Mucosa of descending colon (tissue), 3 donors: ENCODE measurements at places on chromosomes 2 and 18. TPM values are rescaled to one million over a fixed set of nuclear protein-coding genes. Genes with fewer than 3 reads are reported as not detected.
A peak's percentile ranks its signal among the peaks of the same experiment; 100 is the strongest.

PLGLB1 gene
- total RNA-seq = 5.4 TPM

COBLL1 gene
- 30.0 TPM for total RNA-seq

GRCh38 chr2:227862227-227862740, 9.1 kb upstream of the DAW1 start:
- DNase-seq = peak; percentile 89

- no peak for DNase-seq
Measured at GRCh38 chr2:182634386-182634785, 81.7 kb upstream of the DNAJC10 start.

GRCh38 chr2:232668805-232669444, 28.2 kb upstream of the GIGYF2 start:
- no peak for DNase-seq

CYRIA gene
- 18.0 TPM for total RNA-seq

DNA sequence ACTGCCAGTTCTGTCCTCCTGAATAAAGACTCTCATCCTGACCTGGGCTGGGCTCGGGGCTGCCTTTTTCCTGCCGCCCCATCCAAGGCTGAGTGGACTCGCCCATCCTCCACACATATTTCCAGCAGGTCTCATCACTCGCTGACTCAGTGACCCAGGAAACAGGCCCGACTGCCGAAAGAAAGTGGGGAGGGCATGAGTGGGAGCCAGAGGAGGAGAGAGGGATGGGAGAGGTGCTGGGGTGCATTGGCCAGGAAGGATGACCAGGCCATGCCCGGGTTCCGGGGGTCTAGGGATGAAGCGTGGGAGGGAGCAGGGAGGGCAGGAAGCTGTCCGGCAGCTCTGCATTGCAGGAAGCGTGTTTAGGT, 66.7 kb downstream of the TWIST2 start:
- no peak for DNase-seq

GRCh38 chr2:85409845-85410583, at the start of gene CAPG:
CAPG (minus strand) TSS chr2:85410366; CDS start chr2:85402145, 8,221 bp downstream.
- peak; percentile 96 for DNase-seq

- DNase-seq = no peak
Measured at GRCh38 chr2:160932960-160933359, 227.3 kb upstream of the TANK start.

DNA sequence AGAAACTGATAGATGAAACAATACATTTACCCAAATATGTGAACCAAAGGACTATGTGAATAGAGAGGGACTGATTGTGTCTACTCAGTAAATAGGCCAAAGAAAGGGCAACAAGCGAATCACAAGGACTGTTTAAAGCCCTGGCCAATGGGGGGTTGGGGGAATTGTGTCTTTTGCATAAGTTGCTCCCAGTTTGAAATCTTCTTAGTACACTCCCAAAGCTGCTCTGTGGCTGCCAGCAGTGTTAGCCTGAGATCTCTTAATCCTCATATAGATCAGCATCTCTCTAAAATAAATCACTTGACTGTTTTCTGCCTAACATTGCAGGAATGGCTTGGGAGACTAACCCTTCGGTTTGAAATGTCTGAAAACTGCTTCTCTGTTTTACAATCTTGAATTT, 236.4 kb downstream of the PLCL1 start:
- DNase-seq = no peak

DNA sequence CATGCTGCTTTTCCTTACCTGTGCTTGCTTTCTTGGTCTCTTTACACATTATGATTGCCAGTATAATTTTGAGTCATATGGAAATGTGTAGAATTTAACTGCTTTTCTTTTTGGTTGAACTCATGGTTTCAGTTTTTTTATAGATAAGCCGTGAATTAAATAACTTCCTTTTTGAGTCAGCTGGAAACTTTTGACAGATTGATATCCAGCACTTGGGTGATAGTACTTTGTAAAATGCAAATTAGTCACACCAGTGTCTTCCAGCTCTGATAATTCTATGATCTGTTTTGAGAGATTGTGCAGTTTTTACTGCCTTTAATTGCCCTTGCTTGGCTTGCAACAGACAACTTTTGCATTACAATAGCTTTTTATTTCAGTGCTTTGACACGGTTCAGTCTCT, 86.4 kb downstream of the NCOA1 start:
- no peak for DNase-seq

DNA sequence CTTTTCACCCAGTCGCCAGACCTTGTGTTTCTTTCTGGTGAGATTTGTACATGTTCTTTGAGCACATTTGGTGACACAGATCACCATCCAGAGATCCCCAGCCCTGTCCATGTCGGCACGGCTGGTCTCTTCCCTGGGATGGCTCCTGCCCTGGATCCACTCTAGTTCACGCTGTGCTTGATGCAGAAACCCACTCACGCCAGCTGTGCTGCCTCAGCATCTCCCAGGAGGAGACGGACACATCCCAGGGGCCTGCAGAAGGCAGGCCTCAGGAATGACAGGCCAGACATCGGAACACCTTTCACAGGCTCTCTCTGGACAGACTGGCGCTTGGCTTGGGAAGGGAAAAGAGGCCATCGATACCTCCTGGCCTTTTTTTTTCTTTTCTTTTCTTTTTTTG, 203.6 kb downstream of the ACKR3 start:
- no peak for DNase-seq

- DNase-seq = no peak
Measured at GRCh38 chr18:74692367-74693013, 94.8 kb downstream of the ZNF407 start.

DNA sequence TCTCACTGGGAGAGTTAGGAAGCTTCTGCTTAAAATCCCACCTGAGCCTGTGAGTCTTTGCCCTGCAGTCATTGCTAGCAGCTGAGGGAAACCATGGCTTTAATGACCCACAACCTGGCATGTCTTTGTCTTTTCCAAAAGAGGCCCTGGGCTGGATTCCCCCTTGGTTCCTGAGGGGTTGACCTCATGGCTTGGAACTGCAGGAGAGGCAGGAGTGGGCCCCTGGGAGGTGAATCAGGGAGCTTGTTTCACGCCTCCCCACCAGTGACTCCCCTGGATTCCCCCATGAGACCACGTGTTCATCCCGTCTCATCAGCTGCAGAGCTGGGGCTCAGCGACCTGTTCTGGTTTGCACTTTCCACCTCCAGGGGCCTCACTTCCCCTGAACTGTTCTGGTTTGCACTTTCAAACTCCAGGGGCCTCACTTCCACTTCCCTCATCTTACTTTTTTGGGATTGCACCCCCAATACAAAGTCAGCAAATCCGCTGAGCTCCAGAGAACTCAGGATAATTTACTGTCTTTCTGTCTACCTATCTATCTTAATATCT, 58.5 kb upstream of the TMEM18 start:
- DNase-seq = no peak

SLC16A14 gene
- 12.5 TPM for total RNA-seq

DNA sequence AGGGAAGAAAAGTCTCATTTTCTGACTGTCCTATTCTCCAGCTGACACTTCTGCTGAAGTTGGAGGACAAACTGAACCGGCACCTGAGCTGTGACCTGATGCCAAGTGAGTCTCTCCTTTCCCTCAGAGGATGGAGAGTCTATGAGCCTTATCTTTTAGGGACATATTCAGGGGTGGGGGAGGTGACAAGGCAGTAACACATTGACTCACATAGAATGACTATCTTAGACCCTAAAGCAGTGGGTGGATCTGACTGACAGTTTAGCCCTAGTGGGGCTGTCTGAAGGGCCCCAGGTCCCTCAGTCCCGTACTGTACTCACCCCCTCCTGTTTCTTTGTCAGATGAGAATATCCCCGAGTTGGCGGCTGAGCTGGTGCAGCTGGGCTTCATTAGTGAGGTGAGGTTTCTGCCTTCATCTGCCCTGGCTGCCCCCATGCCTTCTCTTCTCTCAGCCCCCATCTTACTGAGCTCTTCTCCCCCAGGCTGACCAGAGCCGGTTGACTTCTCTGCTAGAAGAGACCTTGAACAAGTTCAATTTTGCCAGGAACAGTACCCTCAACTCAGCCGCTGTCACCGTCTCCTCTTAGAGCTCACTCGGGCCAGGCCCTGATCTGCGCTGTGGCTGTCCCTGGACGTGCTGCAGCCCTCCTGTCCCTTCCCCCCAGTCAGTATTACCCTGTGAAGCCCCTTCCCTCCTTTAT, 805 bp upstream of the KRTCAP3 start:
- no peak for DNase-seq

RIT2 gene
- total RNA-seq = not detected

- DNase-seq = no peak
Measured at GRCh38 chr18:51236225-51236624, 38.7 kb upstream of the MEX3C start.

DNA sequence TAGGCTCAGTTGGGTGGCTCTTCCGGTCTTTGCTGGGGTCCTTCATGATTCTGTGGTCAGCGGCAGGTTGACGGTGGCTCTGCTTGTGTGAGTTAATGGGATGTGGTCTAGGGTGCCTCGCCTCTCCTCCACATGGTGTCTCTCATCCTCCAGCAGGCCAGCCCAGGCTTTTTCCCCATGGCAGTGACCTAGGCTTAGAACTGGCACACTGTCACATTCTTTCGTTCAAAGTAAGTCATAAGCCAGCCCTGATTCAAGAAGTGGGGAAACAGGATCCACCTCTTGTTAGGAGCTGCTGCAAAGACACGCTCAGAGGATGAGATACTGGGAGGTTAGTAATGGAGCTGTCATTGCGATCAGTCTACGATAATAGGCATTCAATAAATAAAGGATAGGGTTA, 46.0 kb upstream of the CTIF start:
- DNase-seq = no peak

NCL gene
- total RNA-seq = 369 TPM

DNA sequence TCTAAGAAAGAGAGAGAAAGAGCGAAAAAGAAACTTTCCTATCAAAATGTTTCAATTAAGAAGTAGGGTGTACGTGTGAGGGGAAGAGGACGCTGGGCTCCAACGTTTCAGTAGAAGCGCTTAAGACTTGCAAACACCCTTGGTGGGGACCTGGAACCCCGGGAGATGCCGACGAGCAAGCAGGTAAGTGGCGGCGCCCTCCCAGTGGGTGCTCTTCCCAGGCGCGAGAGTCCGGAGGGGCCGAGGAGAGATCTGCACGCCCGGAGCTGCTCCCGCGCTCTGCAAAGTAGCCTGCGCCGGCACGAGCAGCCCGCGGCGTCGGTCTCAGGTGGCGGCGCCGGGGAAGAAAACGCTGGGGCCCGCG, 678 bp upstream of the OTX1 start:
- DNase-seq = peak; percentile 6

DNA sequence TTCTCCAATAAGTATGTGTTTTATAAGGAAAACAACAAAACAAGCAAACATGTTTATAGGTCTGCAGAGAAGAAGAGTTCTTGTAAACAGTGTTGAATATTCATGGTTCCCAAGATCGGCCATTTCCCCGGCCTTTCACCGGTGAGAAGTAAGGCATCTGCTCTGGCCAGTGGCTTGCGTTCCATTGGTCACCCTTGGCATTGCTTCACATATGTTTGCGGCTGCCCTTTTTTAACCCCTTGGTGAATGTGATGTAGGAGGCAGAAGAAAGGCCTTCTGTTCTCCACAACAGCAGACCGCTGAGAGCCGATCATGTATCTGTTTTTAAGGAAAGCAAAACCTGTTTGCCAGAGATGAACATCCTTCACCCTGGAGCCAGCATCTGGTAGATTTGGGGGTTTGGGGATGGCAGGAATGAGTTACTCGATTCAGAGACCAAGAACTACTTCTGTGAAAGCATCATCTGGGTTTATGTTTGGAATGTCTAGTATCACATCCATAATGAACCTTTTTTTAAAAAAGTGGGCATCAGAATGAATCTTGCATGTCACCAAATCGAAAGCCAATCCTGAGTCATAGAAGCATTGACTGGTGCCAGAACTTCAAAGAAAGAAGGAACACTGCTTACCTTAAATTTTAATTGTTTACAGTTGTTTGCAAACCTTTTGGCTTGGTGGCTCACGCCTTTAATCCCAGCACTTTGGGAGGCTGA, 112.3 kb downstream of the AGAP1 start:
- no peak for DNase-seq

GRCh38 chr2:160076914-160077313, 14.5 kb upstream of the PLA2R1 start:
- no peak for DNase-seq

CCDC141 gene
- 7.4 TPM for total RNA-seq

DNA sequence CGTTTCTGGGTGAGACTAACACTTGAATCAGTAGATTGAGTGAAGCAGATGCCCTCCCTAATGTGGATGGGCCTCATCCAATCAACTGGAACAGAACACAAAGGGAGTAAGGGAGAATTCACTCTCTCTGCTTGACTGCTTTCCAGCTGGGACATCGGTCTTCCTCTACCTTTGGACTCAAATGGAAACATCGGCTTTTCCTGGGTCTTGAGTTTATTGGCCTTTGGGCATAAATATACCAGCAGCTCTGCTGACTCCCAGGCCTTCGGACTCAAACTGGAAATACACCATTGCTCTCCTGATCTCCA, 311.6 kb downstream of the STK39 start:
- DNase-seq = no peak

DNA sequence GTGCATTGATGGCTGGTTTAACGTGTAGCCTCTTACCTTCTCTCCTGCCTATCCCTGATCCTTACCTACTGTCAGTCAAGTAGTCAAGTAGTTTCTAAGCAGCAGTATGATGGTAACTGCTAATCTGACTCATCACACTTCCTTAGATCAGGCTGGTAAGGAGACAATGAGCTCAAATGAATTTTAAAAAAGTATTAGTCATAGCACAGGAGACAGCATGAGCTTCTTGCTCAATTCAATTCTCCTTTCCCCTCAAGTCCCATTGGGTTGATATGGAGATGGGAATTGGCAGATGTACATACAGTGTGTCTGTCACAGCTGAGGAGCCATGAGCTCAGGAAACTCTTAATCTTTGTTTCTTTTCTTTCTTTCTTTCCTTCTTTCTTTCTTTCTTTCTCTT, 799.7 kb downstream of the LRP1B start:
- DNase-seq = no peak

GRCh38 chr2:162084536-162084935, 10.5 kb upstream of the DPP4 start:
- DNase-seq = no peak

GRP gene
- 1.4 TPM for total RNA-seq

DNA sequence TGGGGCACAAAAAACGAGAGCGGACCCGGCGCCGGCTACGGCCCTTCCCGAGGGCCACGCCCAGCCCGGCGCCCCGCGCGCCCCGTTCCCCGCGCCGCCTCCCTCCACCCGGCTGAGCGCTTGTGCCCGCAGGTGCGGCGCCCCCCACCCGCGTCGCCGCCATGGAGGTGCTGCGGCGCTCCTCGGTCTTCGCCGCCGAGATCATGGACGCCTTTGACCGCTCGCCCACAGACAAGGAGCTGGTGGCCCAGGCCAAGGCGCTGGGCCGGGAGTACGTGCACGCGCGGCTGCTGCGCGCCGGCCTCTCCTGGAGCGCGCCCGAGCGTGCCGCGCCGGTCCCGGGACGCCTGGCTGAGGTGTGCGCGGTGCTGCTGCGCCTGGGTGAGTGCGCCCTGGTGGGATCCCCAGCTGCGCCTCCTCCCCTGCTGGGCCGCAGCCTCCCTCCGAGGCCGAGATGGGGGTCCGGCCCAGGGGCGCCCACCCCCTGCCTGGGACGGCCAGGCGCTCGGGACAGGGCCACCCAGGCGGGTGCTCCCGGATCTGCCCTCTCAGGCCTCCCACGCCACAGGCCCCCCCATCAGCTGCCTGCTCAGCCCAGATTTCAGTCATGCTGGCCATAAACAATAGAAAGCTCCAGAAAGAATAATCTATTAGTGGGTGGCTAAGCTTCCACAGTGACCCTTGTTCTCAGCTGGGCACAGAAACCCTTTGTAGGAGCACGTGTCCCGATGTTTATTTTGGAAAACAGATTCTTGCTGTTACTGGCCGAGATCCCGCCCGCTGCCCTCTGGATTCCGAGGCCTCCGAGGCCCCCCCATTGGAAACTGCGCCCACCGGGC, 997 bp downstream of the BOK start:
- DNase-seq = peak; percentile 44

DNAJC5G gene
- total RNA-seq = not detected
